ENCODE measurements at places on chromosomes 7 and 10.
A peak's percentile ranks its signal among the peaks of the same experiment; 100 is the strongest.

- DNase-seq, result no peak
These were observed 275.1 kb upstream of the NRP1 start for GRCh38 chr10:33609546-33609945.

DNA sequence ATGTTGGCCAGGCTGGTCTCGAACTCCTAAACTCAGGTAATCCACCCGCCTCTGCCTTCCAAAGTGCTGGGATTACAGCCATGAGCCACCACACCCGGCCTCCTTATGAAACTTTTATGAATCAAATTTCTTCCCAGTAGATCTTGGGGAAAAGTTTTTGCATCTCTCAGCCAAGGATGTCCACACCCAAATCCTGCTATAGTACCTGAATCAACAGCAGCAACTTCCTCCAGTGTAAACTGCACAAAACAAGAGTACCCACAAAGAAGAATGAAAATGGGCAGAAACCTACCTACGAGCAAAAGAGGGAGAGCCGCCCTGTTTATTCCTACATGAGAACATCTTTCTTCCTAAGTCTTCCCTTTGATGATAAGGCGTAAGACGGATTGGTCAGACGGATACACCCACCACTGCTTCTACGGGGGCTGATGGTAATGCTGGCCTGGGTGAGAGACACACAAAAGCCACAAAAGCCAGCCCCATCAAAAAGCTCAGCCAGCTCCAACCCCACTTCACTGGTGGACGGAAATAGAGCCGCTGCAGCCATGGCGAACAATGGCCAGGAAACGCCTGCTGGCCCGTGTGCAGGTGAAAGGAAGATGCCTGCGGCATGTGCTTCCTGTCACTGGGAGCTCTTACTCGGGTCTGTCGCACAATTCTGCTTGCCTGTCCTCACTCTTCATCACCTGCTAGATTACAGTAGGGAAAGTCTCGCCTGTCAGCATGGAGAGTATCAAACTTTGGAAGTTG lies 10.4 kb downstream of the JCAD start:
- no peak for DNase-seq

DNA sequence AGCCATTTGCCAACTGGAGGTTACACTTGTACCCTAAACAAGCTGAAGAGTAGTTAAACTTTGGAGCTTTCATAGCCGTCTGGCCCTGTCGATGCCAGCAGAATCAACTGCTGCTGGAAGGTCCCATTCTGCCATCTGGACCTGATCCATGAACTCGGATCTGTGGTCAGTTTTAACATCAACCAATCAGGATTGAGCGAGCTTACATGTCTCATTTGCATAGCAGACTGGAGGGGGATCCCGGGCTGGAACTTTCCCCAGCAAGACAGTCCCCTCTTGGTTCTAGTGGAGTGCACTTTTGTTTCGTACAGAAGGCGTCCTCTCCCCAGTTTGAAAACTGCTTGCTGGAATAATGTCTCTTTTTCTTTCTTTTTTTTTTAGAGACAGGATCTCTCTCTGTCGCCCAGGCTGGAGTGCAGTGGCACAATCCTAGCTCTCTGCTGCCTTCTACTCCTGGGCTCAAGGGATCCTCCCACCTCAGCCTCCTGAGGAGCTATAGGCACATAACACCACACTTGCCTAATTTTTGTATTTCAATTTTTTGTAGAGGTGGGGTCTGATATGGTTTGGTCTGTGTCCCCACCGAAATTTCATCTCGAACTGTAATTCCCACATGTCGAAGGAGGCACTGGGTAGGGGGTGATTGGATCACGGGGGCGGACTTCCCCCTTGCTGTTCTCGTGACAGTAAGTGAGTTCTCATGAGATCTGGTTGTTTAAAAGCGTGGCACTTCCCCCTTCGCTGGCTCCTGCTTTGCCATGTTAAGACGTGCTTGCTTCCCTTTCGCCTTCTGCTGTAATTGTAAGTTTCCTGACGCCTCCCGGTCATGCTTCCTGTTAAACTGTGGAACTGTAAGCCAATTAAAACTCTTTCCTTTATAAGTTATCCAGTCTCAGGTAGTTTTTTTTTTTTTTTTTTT lies 42.8 kb upstream of the SEPHS1 start:
- no peak for DNase-seq

DNA sequence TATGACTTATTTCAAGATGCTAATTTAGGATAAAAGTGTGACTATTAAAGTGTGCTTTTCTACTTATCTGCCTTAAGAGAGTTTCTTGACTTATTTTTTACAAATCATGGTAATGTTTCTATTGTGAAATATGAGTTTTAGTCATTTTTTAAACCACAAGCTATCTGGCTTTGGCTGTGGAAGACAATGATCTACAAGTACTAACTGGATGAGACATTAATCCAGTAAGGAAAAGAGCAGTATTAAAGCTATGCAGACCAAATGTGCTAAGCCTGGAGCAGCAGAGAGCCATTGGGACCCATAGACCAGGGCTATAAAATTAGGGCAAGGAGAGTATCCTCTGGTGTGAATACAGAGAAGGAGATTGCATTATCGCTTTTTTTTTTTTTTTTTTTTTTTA lies 92.4 kb downstream of the SEMA3A start:
- DNase-seq, result no peak

DNA sequence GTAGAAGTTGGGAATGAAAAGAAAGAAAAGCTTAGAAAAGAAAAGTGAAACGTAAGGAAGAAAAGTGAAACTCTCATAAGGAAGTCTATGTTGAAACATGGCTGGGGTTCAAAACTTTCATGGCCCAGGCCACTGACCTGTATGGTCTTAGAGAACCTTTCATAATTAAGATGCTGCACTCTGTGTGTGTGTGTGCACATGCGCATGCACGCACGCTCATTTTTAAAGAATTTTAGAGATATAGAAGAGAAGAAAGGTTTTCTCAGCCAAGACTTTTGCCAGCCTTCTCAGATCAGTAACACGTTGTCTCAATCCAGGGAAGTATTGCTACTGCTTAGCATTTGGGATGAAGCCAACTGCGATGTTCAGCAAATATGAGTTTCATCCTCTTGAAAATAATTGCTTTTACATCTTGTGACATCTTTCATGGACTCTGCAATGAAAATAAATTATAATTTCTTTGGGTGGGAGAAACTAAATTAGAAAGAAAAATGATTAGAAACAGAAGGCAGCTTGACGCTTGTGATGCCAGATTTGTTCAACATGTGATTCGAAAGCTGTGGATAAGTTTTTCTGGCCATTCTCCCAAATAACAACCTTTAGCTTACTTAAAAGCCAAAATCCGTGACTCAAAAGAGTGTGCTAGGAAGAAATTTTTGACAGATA lies 16.2 kb upstream of the SLC26A4 start:
- no peak for DNase-seq

GRCh38 chr10:132039371-132039770 lies 26.4 kb upstream of the JAKMIP3 start:
- no peak for DNase-seq

- no peak for DNase-seq
These were observed 311.2 kb downstream of the RNLS start for GRCh38 chr10:88271761-88272543.

- DNase-seq, result no peak
These were observed 1073.9 kb downstream of the NXPH1 start for GRCh38 chr7:9507290-9507689.

DNA sequence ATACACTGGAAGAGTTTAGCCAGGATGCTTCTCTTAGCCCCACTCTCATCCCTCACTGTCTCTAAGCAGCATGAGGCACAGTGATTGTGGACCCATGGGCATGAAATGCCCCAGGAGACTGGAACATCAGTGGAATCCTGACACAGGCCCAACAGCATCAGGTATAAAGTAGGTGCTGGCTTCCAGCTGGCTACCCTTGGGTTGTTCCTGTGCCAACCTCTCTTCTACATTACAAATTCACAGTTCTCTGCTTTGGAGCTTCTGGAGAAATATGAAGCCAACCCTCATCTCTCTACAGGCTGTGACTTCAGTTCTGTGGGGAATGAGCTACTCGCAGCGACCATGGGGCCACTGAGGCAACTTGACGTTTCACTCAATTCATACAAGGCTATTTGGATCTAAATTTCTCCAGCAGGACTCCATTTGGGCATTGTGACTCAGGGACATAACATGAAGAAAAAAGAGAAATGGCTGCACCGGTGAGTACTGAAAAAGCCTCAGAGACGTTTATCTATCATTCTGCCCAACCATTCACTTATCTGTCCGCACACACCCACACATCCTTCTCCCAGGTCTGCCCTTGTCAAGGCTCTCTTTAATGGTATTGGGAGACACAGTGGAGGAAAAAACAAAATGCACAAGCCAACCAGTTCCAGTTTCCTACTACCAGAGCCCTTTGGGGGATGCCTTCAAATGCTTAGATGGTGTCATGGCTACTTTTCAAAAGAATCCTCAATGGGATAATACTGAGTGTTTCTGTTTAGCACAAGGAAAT lies 35.4 kb upstream of the TM9SF3 start:
- no peak for DNase-seq

GRCh38 chr10:111114758-111115500 lies 38.1 kb downstream of the ADRA2A start:
- DNase-seq, result no peak

DNA sequence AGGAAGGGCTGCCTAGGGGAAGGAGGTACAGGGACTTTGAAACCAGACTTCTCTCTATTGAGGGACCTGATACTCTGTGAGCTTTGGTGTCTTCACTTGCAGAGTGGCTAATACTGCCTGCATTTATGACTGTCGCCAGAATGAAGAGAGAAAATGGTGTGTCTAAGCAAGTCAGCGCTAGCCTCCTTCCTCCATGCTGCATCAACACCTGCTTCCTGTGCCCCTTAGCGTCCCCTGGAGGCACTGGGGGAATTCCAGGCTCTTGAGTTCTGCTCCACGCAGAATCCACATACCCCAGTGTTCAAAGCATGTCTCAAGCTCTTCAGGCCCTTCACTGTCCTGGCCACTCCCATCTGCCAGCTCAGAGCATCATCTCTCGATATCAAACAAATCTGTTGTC lies 140.5 kb downstream of the PKD1L1 start:
- no peak for DNase-seq

- peak; percentile 54 for DNase-seq
These were observed 8.7 kb upstream of the BAMBI start for GRCh38 chr10:28668363-28669226.

DNA sequence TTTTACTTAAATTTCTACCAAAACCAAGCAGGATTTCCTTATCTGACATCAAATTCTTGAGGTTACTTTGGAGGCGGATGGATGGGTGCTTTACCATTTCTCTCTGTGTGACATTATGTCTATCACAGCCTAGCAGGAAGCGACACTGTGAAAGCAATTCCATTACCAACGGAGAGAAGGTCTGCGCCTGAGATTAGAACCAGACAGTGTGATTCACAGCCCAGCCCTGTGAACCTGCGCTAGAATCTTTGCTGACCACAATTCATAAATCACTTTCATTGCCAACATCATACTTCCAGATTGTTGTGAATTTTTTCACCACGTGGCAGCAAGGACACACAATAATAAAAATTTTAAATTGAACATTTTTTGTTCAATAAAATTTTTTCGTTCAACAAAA lies 126.5 kb downstream of the CUBN start:
- DNase-seq, result peak; percentile 44

GRCh38 chr10:117743509-117743908 lies 201.0 kb downstream of the EMX2 start:
- DNase-seq, result no peak

DNA sequence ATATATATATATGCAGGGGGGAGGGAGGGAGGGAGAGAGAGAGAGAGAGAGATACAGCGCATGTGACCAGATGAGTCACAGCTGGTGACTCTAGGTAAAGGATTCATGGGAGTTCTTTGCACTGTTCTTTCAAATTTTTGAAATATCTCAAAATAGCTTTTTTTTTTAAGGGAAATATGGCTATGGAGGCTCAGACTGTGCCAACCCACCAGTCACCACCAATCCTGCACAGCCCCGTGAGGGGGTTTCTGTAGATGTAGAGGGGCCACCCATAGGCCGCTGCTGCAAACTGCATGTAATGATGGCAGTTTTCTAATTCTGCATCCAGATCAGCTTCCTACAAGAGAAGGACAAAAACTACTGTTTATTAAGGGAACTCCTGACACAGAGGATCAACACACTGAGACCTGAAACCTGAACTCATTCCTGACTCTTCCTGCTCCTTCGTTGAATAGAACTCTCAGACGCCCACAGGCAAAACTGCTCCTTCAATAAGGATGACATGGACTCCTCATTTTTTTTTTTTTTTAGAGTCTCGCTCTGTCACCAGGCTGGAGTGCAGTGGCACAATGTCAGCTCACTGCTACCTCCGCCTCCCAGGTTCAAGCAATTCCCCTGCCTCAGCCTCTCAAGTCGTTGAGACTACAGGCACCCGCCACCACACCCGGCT lies 17.3 kb downstream of the DAGLB start:
- no peak for DNase-seq

DNA sequence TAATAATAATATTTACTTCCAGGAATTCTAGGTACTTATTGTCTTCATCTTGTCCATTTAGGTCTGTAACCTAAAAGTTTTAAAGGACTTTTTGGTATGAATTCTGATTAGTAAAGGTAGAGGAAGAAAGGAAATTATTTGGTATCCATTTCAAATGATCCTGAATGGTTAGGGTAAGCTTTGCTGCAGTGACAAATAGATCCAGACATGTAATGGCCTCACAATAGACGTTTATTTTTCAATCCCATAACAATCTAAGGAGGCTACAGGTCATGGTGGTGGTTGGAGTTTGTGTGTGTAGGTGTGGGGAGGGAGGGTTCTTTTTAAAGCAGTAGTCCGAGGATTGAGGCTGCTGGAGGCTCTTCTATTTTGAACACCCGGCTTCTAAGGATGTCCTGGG lies 5.3 kb downstream of the FBH1 start:
- DNase-seq, result no peak

DNA sequence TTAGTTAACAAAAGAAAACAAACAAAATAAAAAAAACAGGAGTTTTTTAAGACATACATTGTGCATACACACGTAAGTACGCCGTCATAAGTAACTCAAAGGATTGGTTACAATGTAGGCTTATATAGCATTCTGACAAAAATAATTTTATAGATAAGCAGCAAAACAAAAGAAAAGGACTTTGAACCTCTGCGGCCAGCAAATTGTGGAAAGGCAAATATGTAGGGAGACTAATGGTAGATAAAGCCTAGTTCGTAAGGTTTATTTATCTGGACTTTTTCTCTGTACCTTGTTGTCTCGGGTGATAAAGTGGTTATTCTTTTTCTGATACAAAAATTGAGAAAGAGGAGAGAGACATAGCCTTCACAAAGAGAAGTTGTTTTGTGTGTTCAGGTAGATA lies 891.9 kb downstream of the CNTNAP2 start:
- DNase-seq, result no peak

GRCh38 chr10:74869635-74870034 lies 43.2 kb downstream of the KAT6B start:
- no peak for DNase-seq

- no peak for DNase-seq
These were observed 120.9 kb downstream of the PLXNA4 start for GRCh38 chr7:132455378-132455777.

DNA sequence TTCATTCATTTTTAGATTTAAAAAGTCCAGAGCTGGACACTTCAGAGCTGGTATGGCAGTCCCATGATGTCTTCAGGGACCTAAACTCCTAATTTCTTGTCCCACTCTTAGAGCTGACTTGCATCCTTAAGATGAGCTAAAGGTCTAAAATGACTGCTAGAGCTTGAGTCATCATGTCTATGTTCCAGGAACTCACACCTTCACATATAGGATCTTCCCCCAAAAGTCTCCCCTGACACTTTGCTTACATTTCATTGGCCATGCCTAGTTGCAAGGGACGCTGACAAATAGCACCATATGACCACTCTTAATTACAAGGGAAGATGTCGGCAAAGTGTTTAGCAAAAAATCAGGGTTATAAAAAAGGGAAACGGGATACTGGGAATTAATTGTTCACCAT lies 10.4 kb upstream of the AOAH start:
- DNase-seq, result no peak

GRCh38 chr10:72792288-72792687 lies 100.3 kb downstream of the MCU start:
- no peak for DNase-seq

- no peak for DNase-seq
These were observed 5.1 kb upstream of the LRRC4 start for GRCh38 chr7:128036226-128036940.

All from stimulated activated CD4-positive, alpha-beta T cell treated with anti-CD3 and anti-CD28 coated beads, Interleukin-2, amount 100 ng/mL, for 48 hours (primary cell).